ENCODE measurements at places on chromosomes 2 and 18.

- peaks cover 77% of the 10 kb centered on the region for H3K4me1 ChIP-seq
- DNase-seq, result peak; percentile 24
- peak overlapping the region; percentile 97 for H3K27ac ChIP-seq
- H3K36me3 ChIP-seq, result peaks cover 56% of the 10 kb centered on the region
Measured at GRCh38 chr2:101306410-101306809, 2.1 kb downstream of the RNF149 start.

DNA sequence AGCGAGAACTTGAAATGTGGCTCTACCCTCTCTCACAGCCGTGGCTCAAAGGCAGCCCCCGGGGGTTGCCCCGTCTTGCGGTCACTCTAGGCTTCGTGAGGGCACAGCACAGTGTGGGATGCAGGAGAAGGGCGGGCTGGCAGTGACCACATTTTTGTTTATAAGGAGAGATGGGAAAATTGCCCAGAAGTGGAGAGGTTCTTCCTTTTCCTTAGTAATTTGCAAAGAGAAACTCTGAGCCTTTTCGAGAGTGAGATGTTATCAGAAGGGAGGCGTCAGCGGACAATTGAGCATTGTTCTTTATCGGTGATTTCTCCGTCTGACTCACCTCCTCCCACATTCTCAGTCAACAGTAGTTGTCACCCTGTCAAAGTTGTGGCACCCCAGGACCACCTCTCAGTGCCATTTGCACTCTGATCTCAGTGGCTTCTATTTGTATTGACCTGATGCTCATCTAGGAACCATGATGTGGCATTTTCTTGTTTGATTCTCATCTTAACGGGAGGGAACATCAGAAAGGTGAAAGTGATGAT, 89.6 kb downstream of the ACAA2 start:
- H3K4me1 ChIP-seq, result peaks cover 11% of the 10 kb centered on the region
- no peak overlapping the region for H3K27ac ChIP-seq
- DNase-seq, result peak; percentile 24
- H3K4me3 ChIP-seq, result no peak overlapping the region
- H3K27me3 ChIP-seq, result peaks cover 21% of the 10 kb centered on the region
- H3K36me3 ChIP-seq, result no peaks in the 10 kb centered on the region

DNA sequence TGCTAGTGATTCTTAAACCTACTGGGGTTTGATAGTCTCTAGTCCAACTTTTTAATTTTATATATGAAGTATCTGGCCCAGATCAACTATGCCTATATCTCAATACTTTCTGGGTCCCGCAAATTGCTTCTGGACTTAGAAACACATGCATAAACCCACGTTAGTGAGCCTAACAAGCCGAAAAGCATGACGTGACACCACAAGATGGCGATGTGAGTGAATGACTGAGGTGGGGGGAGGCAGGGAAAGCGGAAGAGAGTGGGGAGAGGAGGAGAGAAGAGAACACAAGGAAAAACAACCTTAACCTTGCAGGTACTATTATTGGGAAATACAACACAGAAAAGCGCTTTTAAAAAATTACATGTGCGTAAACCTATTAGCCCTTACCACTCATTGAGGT, 13.8 kb downstream of the PDIA6 start:
- no peak overlapping the region for H3K4me3 ChIP-seq
- H3K36me3 ChIP-seq, result peaks cover 60% of the 10 kb centered on the region
- no peaks in the 10 kb centered on the region for H3K27me3 ChIP-seq

DNA sequence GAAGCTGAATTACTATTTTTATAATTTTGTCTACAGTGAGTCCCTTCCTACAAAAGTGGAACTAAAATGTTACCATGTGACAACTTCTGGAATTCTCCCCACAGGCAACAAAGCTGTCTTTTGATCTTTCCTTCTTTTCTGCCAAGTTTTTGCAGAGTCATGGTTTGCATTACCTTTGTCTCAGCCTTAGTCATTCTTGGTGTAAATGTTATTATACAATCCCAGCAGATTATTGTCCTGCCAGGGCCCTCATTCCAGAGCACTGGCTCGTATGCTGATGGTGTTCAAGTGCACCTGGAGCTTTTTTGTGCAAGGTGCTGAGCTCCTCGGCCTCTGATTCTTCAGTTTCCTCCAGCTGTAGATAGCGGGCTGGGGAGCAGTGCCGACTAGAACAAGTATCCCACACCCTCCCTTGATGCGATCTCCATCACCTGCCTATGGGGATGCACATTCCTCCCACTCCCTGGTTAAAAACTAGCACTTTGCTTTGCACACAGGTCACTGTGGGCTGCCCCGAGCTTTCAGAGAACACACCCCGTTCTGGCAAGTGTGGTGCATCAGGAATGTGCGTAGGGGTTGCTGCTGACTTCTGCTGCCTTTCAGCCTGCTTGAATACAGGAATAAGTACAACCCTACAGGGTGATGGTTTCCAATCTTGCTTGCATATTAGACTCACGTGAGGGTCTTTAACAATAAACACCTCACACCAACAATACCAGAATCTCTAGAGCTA, 263.6 kb downstream of the RNF144A start:
- H3K36me3 ChIP-seq, result no peaks in the 10 kb centered on the region
- no peaks in the 10 kb centered on the region for H3K4me1 ChIP-seq
- H3K27me3 ChIP-seq, result peaks cover 4% of the 10 kb centered on the region
- H3K4me3 ChIP-seq, result no peak overlapping the region

DNA sequence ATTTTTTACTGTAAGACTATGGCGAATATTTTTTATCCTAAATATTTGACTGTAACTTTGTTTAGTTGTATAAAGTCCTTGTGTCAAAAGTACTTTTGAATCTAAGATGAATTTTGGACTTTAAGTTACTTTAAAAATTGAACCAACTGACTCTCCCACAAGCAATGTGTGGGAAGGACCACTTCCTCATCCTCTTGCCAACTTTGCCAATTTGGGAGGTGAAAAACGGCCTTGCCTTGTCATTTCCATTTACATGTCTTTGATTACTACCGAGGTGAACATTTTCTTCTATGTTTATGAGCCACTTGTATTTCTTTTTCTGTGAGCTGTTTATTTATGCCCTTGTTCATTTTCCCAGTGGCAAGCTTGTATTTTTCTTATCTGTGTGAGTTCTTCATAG, 12.8 kb upstream of the MSGN1 start:
- H3K4me1 ChIP-seq, result no peaks in the 10 kb centered on the region
- no peak for DNase-seq
- no peak overlapping the region for H3K27ac ChIP-seq
- no peaks in the 10 kb centered on the region for H3K36me3 ChIP-seq

DNA sequence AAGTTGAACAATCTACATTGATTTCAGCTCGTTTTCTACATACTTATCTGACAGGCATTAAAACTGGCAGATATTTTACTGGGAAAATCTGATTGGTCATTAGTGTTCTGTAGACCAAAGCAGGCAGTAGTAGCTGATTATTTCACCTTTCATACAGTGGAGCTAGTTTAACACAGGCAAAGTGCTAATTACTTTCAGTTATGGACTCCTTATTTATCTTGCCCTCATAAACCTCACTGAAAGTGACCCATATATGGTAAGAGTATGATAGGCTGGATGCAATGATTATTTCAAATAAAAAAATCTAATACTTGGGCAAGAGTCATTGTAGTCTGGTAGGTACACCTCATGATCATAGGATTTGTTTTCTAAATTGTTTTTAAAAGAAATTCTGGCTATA, 129.7 kb downstream of the MYO1B start:
- no peak overlapping the region for H3K27ac ChIP-seq
- H3K4me3 ChIP-seq, result no peak overlapping the region
- no peak for DNase-seq

DNA sequence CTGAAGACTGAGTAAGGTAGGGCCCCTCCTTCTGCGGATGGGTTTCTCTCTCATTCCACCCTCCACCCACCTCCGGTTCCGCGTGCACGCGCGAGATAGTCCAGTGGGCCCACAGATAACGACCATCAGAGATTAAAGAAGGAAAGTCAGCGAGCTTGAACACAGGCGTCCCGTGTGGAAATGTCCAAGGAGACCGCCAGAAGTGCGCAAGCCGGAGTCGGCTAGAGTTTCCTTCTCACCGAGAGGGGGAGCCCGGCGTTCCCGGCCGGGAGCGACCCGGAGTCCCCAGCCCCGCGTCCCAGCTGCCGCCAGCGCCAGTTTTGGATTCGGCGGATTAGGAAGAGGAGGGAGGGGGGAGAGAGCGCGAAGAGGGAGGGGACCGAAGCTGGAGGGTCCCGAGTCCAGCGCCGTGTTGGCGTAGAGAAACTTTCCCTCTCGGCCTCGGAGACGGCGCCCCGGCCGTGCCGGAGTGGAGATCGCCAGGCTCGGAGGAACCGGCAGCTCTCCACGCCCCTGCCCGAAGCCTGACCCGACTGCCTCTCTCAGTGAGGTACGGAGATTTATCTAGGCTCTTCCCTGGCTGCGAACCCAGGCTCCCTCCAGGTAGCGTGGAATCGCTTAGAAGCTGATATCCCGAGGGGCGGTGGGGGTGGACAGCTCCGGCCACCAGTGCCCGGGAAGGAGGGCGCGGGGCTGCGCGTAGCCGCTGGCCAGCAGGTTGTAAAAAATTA, at the start of gene GULP1:
GULP1 (plus strand) TSS at position 258 of the 731 bp plus-strand sequence. CDS start 185,829 bp downstream, outside the sequence.
- H3K27ac ChIP-seq, result no peak within 1 kb of the TSS
- DNase-seq, result no peak
- H3K4me1 ChIP-seq, result peaks cover 4% of the 10 kb centered on the region
- H3K4me3 ChIP-seq, result no peak within 1 kb of the TSS

- H3K4me1 ChIP-seq, result no peaks in the 10 kb centered on the region
- no peak overlapping the region for H3K27ac ChIP-seq
- H3K4me3 ChIP-seq, result no peak overlapping the region
- H3K36me3 ChIP-seq, result no peaks in the 10 kb centered on the region
Measured at GRCh38 chr2:236117861-236118269, 50.3 kb downstream of the GBX2 start.

- no peaks in the 10 kb centered on the region for H3K4me1 ChIP-seq
- DNase-seq, result no peak
- no peaks in the 10 kb centered on the region for H3K36me3 ChIP-seq
- H3K4me3 ChIP-seq, result no peak overlapping the region
- H3K27ac ChIP-seq, result no peak overlapping the region
Measured at GRCh38 chr2:75503048-75503607, 57.6 kb downstream of the EVA1A start.

DNA sequence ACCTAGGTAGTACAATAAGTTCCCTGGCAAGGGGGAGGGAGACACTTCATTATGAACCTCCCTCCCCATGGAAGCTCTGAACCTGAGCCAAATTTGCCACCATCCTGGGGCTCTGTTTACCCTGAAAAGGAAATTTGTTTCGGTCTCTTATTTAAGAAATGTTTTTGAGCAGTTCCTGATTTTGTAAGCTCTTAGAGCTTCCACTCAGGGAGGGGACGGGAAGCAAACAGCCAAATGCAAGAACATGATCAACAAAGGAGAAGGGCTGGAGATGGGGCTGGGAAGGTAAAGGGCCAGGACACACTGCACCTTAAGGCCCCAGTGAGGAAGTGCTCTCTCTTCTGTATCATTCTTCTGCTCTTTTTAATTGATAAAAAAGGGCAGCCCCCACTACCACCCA, 117.9 kb downstream of the NRP2 start:
- no peak overlapping the region for H3K4me3 ChIP-seq
- DNase-seq, result no peak
- no peaks in the 10 kb centered on the region for H3K36me3 ChIP-seq
- peaks cover 7% of the 10 kb centered on the region for H3K27me3 ChIP-seq
- no peaks in the 10 kb centered on the region for H3K4me1 ChIP-seq

- H3K36me3 ChIP-seq, result peaks cover 14% of the 10 kb centered on the region
- peak overlapping the region; percentile 41 for H3K27ac ChIP-seq
- DNase-seq, result no peak
- peaks cover 91% of the 10 kb centered on the region for H3K4me1 ChIP-seq
- no peaks in the 10 kb centered on the region for H3K27me3 ChIP-seq
Measured at GRCh38 chr2:108616751-108617161, 82.5 kb downstream of the LIMS1 start.

DNA sequence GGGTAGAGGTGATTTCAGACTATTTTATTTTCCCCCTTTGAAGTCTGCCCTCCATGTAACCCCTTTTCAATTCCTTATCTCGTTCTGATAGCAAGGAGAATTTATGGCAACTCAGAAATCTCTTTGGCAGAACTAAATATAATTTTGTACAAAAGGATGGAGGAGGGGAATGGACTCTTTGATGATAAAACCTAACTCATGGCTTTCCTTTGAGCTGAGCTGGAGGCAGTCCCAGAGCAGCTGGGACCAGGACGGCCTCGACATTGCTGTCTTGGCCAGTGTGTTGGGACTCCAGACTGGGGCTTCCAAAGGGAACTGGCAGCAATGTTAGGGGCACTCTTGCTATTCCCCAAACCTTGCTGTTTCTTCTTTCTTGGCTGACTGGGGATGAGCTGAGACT, 47.7 kb downstream of the PAX8 start:
- no peak for DNase-seq
- no peak overlapping the region for H3K27ac ChIP-seq
- peaks cover 1% of the 10 kb centered on the region for H3K27me3 ChIP-seq
- H3K36me3 ChIP-seq, result peaks cover 4% of the 10 kb centered on the region

- peaks cover 29% of the 10 kb centered on the region for H3K4me1 ChIP-seq
- peaks cover 3% of the 10 kb centered on the region for H3K36me3 ChIP-seq
- peaks cover 88% of the 10 kb centered on the region for H3K27me3 ChIP-seq
Measured at GRCh38 chr18:59264121-59264571, 9.1 kb downstream of the RAX start.

DNA sequence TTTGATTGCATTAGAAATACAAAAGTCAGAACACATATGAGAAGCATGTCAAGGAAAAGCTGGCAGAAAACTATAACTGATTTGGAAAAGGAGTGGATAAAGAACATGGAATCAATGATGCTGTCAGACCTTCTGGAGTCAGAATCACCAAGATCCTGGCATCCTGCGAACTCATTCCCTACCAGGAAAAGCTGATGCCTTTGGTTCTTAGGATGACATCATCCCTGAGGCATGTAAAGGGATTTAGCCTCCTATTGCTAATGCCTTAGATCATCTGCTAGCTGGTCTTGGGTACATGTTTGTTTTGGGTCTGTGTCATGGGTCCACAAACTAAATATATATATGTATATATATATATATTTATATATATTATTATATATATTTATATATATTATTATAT, 680.7 kb downstream of the EPHA4 start:
- no peaks in the 10 kb centered on the region for H3K4me1 ChIP-seq
- H3K27ac ChIP-seq, result no peak overlapping the region

- DNase-seq, result no peak
- H3K27me3 ChIP-seq, result no peaks in the 10 kb centered on the region
- H3K4me3 ChIP-seq, result no peak overlapping the region
- H3K36me3 ChIP-seq, result no peaks in the 10 kb centered on the region
Measured at GRCh38 chr2:163877316-163877715, 141.5 kb upstream of the FIGN start.

DNA sequence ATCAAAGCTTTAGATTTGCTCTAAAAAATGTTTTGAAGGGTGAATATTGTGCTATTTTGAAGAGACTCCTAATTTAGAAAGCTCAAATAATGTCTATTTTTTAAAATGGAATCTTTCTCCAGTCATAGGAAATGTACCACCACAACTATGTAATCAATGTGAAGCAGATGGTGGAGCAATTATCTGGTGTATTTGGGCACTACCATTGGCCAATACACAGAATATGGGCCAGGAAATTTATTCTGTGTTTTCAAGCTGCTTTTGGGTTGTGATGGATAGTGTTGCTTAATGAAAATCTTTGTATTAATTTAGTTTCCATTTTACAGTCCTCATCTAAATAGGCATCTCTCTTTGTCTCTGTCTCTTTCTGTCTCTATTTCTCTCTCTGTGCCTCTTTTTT, 17.1 kb upstream of the VWC2L start:
- no peaks in the 10 kb centered on the region for H3K27me3 ChIP-seq
- H3K36me3 ChIP-seq, result no peaks in the 10 kb centered on the region
- no peak overlapping the region for H3K4me3 ChIP-seq
- H3K4me1 ChIP-seq, result no peaks in the 10 kb centered on the region
